LHCN-M2 (cell line): ENCODE measurements at places on chromosomes 1 and 21. TPM values are rescaled to one million over a fixed set of nuclear protein-coding genes. Genes with fewer than 3 reads are reported as not detected.

The AIRE gene
- total RNA-seq, result not detected in 2 replicates

The RHD gene
- total RNA-seq, result not detected in 2 replicates

The KCNJ15 gene
- total RNA-seq, result 19.2 and 19.8 TPM in 2 replicates

The SIM2 gene
- total RNA-seq, result 8.1 and 9.1 TPM in 2 replicates

The DENND2C gene
- total RNA-seq, result 4.1 and 4.6 TPM in 2 replicates

The SAMD11 gene
- 1.1 and 3.4 TPM in 2 replicates for total RNA-seq
